ENCODE measurements at places on chromosomes 5 and 9. TPM values are rescaled to one million over a fixed set of nuclear protein-coding genes. Genes with fewer than 3 reads are reported as not detected.

Gene OMD
- not detected for total RNA-seq

Gene FOXD1
- total RNA-seq, result 0.05 TPM

Gene DRD1
- total RNA-seq, result not detected

Gene ROPN1L
- 2.5 TPM for total RNA-seq

Gene IL7R
- total RNA-seq, result 3.8 TPM

Gene SLC25A2
- total RNA-seq, result 0.15 TPM

Gene SPINK13
- not detected for total RNA-seq

Data from mammary microvascular endothelial cell (primary cell).